ENCODE measurements at places on chromosomes 2 and 18.
A peak's percentile ranks its signal among the peaks of the same experiment; 100 is the strongest.

GRCh38 chr2:233997707-233998106 is 52.8 kb upstream of the SPP2 start:
- DNase-seq: no peak

DNA sequence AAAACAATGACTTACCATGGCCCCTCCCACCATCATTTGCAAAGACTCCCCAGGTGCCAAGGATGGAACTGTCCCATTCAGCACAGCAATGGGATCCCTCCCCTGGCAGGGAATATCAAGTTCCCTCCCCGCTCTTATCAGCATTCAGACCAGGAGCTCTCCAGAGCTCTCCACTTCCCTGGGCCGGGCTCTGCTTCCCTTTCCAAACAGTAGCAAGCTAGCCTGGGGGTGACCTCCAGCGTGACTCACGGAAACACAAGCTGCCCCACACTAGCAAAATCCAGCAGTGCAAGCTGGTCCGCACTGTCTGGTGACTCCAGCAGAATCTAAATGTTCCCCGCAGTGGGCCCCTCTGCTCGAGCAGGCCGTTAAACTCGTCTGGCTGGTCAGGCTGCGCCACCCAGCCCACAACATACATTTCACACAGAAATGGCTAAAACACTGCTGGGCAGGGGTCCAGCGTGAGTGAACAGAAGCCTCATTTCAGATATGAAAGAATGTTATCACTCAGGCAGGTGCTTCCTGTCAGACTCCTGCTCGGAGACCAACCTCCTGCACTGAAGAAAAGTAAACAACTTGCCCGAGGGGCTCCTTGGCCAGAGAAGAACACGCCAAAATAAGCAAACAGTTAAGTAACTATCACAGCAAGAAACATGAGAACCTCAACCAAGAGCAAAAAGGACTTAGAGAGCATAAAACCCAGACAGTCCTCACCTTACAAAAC is 33.9 kb downstream of the STAT1 start:
- peak; percentile 64 for DNase-seq

DNA sequence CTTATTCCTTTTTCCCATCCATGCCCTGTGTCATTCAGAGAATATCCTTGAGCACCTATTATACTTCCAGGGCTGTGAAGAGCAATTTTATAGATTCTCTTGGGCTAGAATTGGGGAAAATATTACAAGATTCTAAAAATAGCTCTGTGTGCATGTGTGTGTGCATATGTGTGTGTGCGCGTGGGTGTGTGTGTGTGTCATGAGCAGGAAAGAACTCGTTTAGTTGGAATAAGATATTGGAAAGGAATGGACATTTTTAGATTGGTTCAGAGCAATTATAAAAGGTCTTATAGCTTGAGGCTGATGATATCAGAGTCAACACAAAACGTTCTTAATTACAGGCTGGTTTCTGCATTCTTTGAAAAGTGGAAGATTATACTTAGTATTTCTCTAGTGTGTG is 212.1 kb upstream of the COPS8 start:
- DNase-seq: no peak

DNA sequence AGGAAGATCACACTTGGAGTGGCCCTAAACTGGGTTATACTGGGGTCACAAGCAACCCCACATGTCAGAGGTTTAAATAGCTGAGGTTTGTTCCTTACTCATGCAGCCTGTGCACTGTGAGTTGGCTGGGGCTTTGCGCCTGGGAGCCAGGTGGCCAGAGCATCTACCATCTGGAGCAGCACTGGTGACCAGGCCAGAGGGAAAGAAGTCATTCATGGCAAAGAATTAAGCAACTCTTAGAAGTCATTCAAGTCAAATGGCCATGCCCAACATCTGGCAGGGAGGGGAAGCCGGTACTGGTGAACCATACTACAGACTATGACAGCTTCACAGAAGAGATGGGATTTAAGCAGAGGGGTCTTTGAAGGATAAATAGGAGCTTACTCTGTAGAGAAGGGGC is 90.7 kb downstream of the POLR1A start:
- DNase-seq: no peak

GRCh38 chr2:138712212-138712979 is 67.8 kb downstream of the NXPH2 start:
- DNase-seq: no peak

- DNase-seq: no peak
Observed at GRCh38 chr2:230715201-230715600, 2.6 kb downstream of the CAB39 start.

DNA sequence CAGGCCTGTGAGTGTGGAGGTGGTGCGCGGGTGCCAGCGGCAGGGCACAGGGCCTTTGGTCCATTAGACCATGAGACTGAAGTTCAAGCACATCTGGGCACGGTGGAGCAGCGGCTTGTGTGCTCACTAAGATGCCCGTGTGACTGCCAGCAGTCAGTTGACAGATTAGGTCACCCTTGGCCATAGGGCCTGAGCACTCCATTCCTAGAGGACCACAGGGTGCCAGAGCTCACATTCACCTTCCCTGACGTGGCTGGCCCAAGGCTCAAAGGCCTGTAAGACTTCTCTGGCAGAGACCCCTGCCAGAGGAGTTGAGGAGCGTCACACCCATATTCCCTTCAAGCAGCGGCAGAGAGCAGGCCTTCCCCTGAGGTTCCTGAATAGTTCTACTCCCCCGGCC is 650 bp downstream of the LHCGR start:
- no peak for DNase-seq

DNA sequence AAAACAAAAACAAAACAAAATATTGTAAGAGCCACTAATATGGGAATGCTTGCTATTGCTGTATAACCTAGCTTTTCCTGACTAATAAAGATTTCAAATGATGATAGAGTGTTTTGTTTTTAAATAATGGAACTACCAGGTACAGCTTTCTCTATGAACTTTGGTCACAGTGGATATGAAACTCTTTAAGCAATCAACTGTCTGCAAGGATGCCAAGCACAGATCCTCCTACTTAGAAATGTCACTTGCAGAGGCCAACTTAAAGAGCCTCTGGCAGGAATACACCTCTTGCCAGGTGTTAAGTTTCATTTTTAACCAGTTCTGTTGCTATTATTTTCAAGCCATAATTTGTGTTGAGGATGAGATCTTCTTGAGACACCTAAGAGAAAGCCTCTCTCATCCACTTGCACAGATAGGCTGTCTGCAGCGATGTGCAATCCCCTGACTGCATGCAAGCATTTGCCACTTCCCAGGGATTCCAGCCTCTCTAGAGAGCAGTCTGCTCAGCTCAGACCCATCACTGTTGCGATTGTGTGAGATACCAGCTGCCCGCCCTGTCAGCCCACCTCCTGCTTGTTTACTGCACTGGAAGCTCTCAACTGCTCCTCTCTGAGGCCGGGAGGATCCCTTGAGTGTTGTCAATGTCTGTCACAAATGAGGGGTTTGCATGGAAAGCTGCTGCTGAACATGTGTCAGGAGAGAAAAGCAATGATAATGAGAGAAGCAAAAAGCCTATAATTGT is 86.1 kb upstream of the SCG2 start:
- no peak for DNase-seq

DNA sequence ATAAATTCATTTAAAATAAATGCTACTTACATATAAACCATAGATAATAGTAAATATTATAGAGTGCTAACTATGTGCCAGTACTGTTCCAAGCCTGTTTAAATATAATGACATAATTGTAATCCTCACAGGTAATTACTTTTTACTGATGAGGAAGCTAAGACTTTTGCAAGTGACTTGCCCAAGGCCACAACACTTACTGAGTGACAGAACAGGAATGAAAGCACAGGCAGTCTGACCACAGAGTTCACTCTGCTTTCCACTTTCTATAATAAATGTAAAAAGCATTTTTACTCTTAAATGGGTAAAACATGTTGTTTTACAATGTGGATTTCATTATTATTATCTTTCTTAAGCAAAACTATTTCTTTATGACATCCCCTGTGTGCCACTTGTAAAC is 537.8 kb upstream of the SLC39A10 start:
- no peak for DNase-seq

GRCh38 chr2:55804535-55804934 is 110.9 kb upstream of the PNPT1 start:
- DNase-seq: no peak

DNA sequence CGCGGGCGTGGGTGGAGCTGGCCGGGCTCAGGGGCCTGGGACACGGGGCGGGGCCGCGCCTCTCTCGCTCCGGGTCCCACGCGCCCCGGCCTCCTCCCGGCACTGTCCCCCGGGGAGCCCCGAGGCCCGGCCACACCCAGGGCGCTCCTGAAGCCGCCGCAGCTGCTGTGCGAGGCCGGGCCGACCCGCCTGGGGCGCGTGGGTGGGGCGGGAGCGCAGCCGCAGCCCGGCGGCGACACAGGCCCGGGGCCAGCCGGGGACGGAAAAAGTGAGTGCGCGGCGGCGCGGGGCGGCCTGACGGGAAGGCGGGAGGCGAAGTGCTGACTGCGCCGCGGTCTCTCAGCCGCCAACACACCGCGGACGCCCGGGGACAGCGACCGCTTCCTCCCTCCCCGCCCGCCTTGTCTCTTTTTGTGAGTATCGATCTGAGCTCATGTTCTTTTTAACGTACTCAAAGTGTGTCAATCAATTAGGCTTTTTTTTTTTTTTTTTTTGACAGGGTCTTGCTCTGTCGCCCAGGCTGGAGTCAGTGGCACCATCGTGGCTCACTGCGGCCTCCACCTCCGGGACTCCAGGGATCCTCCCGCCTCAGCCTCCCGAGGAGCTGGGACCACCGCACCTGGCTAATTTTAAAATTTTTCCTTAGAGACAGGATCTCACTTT is 14.5 kb downstream of the PDCD1 start:
- DNase-seq: no peak

DNA sequence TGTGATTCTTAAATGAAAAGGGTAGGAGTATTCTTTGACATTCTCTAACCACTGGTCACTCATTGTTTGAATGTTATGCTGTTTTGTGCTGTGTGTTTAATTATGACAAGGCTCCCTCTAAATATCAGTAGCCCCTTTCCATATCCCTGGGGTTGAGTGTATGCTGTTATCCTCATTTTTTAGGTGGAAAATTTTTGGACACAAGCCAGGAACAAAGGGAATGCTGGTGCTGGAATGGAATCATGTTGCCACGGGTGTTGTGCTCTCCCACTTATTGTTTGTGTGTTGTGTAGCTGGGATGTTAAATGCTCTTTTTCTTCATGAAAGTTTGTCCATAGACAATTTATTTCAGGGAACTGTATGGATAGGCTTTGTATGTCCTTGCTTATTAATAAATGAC is 43.3 kb downstream of the ZNF532 start:
- no peak for DNase-seq

GRCh38 chr2:40450066-40450795 is 1.7 kb downstream of the SLC8A1 start:
- no peak for DNase-seq

GRCh38 chr2:198211706-198212105 is 407.3 kb downstream of the PLCL1 start:
- DNase-seq: no peak

DNA sequence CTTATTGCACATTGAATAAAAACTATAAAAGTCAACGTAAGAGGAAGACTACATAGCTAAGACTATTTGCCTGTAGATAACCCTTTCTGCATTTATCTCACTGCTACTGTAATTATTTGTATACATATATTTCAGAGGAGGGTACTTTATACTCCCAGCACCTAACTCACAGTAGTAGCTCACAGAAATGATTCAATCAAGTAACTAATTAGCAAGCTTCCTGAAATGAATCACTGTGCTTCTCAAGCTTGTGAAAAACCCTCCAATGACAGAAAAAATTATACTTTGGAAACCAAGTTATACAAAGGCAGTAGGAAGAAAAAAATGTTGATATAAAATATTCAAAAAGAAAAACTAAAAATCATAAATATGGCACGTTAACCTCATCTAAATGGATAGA is 124.9 kb downstream of the NBAS start:
- no peak for DNase-seq

DNA sequence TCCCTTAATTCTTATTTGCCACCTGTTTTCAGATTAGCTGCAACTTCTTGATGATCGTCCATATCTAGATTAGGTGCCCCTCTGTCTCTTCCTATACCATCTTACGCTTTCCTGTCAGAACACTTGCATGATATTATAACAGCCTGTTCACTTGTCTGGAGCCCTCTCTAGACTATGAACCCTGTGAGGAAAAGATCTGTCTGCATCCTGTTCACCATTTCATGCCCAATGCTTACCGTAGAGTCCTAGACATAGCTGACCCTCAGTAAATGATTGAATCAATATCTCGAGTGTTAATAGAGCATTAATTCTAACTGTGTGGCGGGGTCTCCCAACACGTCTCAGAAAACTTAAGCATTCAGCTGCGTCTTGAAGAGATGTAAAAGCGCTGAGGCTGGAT is 31.8 kb upstream of the TMEM17 start:
- DNase-seq: no peak

DNA sequence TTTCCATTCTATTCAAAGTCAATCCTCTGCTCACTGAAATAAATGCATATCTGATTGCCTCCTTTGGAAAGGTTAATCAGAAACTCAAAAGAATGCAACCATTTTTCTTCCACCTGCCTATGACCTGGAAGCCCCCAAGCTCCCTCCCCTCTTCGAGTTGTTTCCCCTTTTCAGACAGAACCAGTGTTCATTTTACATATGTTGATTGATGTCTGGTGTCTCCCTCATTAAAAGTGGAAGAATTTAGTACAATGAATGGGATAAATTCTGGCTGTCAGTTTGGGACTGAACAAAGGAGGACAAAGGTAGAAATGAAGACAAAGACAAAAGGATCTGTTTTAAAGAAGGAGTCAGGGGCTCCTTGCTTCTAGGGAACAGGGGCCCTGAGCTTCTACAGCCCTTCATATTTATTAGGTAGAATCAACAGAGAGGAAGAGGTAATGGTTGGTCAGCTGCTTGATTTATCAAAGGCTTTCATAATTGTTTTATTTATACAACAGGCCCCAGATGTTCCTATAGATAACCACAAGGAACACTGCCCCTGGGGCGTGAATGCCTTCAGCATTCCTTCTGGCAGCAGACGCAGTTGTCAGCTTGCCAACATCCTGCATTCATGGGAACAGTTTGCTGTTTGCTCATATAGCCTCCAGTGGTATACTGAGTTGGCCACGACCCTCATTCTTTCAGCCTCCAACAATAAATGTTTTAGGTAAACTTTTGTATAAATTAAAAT is 949.8 kb upstream of the LRATD1 start:
- DNase-seq: no peak

DNA sequence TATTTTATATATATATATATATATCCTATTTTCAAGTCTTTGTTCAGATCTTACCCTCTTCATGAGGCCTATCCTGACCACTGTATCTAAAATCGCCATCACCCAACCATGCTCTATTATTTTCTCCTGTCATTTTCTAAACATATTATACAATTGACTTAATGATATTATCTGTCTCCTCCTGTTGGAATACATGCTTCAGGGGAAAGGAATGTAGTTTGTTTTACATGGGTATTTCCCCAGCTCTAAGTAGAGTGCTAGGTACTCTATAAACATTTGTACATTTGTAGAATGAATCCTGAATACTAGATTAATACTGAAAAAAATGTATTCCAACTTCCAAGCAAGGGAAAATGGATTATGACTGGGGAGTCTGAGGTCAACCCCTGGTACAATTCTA is 26.2 kb downstream of the TTC21B start:
- DNase-seq: no peak

- peak; percentile 7 for DNase-seq
Observed at GRCh38 chr18:53753601-53754000, 470.9 kb downstream of the MBD2 start.

Data from NCI-H2081 treated with DMSO at 0.1 percent for 48 hours (cell line).